ENCODE measurements at places on chromosomes 3 and 15. TPM values are rescaled to one million over a fixed set of nuclear protein-coding genes. Genes with fewer than 3 reads are reported as not detected.

HHLA2 gene
- total RNA-seq: not detected

CPNE9 gene
- not detected for total RNA-seq

GOLGA6C gene
- total RNA-seq: not detected

CILP gene
- 4.6 TPM for total RNA-seq

RASL12 gene
- 0.52 TPM for total RNA-seq

FSD2 gene
- not detected for total RNA-seq

CSPG4 gene
- 158 TPM for total RNA-seq

MAGEL2 gene
- total RNA-seq: 0.13 TPM

LMAN1L gene
- not detected for total RNA-seq

DUOXA2 gene
- not detected for total RNA-seq

ST3GAL6 gene
- total RNA-seq: 1.3 TPM

AHSG gene
- 0.11 TPM for total RNA-seq

P2RY14 gene
- not detected for total RNA-seq

PLXNA1 gene
- total RNA-seq: 62.9 TPM

GOLGA8J gene
- total RNA-seq: 0.52 TPM

NME9 gene
- not detected for total RNA-seq

EOMES gene
- not detected for total RNA-seq

GOLGA8R gene
- 4.1 TPM for total RNA-seq

NLGN1 gene
- 28.4 TPM for total RNA-seq

AADACL2 gene
- not detected for total RNA-seq

DTX3L gene
- 38.5 TPM for total RNA-seq

GRAMD2A gene
- 1.0 TPM for total RNA-seq

MED12L gene
- 2.6 TPM for total RNA-seq

NPAP1 gene
- 0.11 TPM for total RNA-seq

FMN1 gene
- 3.4 TPM for total RNA-seq

GHSR gene
- total RNA-seq: not detected

FOXB1 gene
- not detected for total RNA-seq

SLITRK3 gene
- not detected for total RNA-seq

PLA2G4B gene
- 0.32 TPM for total RNA-seq

TRAIP gene
- total RNA-seq: 2.1 TPM

HCN4 gene
- total RNA-seq: not detected

FYCO1 gene
- 26.7 TPM for total RNA-seq

CASR gene
- total RNA-seq: not detected

ALDH1A2 gene
- 13.7 TPM for total RNA-seq

ASB14 gene
- total RNA-seq: 0.11 TPM

PIGZ gene
- 5.6 TPM for total RNA-seq

BUB1B gene
- 16.3 TPM for total RNA-seq

GPD1L gene
- 10.5 TPM for total RNA-seq

Measured in articular chondrocyte of knee joint (primary cell).